GM04503 (cell line): ENCODE measurements at places on chromosomes 6 and 20.

DNA sequence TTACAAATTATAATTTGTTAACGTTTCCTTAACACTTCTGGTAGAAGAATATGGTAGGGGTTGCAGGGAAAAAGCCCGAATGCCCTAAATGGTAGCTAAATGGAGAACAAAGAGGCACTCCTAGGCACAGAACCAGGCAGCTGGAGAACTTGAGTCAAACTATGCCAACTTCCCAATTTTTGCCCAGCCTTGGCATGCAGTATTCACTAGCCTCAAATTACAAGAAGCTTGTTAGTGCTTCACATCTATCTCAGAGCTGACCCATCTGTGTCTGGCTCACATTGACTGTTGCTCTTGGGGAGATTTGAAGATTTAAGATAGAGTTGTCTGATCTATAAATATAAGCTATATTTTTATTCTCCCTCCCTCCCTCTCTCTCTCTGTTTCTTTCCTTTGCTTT lies 19.4 kb upstream of the LRFN2 start:
- DNase-seq: no peak

DNA sequence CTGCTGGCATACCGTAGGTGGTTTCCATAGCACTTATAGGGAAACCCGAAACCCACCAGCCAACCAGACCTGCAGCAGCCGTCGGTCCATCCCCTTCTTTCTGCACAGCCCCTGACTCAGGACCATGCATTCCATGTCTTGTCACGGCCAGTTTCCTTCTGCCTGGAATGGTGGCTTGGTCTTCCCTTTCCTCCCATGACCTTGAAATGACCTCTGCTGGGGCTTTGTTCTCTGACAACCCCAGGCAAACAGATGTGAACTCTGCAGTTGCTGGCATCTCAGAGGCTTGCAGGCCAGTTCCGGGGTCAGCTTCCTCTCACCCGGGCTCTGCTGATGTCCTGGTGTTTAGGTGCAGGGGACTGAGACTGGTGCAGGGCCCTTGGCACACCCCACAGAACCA lies 250.8 kb downstream of the SMOC2 start:
- no peak for DNase-seq

- DNase-seq: no peak
These were observed 206.2 kb downstream of the WDR27 start for GRCh38 chr6:169495601-169496000.

- no peak for DNase-seq
These were observed 15.9 kb upstream of the BNIP5 start for GRCh38 chr6:36352477-36353157.

GRCh38 chr20:4978050-4978918 lies 23.0 kb downstream of the SLC23A2 start:
- no peak for DNase-seq

GRCh38 chr6:158939255-158940159 lies 60.5 kb downstream of the RSPH3 start:
- DNase-seq: no peak

- DNase-seq: no peak
These were observed 3.2 kb upstream of the SOX4 start for GRCh38 chr6:21590346-21590745.

DNA sequence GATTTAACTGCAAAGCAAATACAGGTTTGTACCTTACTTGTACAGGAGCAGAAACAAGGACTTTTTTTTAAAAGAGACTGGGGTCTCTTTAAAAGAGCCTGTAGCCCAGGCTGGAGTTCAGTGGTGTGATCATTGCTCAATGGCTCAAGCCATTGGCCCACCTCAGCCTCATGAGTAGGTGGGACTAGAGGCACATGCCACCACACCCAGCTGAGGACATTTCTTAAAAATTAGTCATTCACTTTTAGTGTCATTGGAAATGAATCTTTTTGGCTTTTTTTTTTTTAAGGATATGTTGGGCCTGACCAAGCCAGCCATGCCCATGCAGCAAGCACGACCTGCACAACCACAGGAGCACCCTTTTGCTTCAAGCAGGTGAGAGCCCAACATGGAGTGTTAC lies 16.9 kb downstream of the SEC23B start:
- peak; percentile 36 for DNase-seq

- no peak for DNase-seq
These were observed 9.5 kb upstream of the NKX2-2 start for GRCh38 chr20:21523281-21523868.

DNA sequence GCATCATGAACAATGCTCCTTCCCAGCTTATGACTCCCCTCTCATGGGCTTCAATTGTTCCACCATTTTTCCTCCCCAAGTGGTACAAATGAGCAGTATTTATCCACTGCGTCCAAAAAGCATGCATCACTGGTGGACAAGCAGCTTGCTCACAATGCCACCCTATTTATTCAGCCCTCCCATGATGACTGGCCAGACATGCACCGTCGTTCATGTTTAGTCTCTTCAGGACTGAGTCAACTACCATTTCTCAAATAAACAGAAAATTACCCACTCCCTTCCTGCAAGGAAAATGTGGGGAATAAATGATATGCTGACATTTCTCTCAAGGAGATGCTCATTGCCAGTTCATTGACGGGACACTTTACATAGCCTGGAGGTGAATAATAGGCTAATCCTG lies 300.4 kb downstream of the C6orf118 start:
- no peak for DNase-seq

DNA sequence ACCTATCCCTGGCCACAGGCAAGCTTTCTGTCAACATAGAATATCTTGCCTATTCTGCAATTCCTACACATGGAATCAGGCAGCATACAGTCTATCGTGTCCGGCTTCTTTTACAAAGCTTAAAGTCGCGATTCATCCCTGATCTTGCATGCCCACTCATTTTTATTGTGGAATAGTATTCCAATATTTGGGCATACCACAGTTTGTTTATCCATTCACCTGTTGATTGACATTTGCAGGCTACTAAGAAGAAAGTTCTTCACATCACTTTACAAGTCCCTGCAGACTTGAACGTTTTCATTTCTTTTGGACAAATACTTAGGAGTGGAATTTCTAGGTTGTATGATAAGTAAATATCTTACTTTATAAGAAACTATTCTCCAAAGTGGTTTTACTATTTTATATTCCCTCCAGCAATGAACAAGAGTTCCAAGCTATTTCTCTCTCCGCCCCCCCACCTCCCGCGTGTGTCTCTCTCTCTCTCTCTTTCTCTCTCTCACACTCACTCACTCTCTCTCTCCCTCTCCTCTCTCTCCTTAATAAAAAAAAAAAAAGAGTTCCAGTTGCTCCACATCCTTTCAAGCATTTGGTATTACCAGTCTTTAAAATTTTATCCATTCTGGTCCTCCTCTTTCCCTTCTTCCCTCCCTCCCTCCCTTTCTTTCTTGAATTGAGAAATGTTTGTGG lies 1.1 kb upstream of the PLCB1 start:
- DNase-seq: no peak

DNA sequence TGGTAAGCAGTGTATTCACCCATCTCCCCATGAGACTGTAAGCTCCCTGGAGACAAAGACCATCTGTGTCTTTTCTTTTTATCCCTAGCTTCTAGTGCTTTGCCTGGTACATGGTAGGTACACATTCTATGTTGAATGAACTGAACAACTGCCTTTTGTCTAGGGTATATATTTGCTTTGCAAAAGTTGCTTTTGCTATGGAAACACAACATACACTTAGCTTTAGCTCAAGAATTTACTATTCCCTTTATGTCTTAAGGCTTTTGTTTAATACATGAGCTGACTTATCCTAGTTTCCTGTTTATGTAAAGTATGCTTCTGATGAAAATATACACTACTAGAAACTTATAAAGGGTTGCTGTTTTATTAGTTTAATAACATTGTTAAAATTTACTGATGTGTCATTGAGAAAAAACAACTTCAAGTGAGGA lies 198.2 kb downstream of the PRL start:
- DNase-seq: no peak

DNA sequence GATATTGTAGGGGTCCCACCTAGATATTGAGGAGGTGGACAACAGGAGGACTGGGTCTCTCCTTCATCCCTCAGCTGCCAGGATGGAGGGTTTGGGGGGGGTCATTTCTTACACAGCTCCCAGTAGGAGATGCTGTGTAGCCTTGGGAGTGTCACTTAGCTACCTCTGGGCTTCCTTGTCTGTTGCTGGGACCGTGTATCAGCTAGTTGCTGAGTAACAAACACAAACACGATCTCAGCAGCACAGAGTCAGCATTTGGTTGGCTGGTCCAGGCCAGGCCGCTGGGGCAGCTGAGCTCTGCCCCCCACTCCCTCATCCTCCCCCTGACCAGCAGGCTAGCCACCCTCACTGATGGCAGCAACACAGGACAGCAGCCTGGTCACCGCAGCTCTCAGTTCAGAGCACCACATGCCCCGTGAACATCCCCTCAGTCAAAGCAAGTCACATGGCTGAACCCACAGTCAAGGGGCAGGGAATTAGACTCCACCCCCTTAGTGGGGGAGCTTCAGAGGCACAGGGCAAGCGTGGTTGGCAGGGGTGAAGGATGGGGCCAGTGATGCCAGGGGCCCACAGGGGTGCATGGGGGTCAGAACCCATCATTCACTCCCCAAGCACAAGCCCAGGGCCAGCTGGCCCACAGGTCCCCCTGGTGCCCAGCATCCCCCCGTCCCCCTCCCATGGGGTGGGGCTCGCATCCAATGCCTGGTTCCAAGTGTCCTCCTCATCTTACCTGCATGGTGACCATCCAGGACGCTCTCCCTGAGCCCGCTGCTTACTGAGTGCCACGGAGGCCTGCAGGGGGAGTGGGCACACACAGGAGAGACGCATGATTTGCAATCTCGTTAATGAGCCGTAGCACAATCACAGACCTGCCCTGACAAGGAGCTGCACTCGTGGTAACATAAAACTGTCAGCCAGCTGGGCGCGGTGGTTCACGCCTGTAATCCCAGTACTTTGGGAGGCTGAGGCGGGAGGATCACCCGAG lies 112.4 kb downstream of the TAF4 start:
- DNase-seq: no peak

- DNase-seq: peak; percentile 73
These were observed 76.4 kb downstream of the EYA2 start for GRCh38 chr20:46970937-46971630.

- no peak for DNase-seq
These were observed 48.7 kb upstream of the RPS6KA2 start for GRCh38 chr6:166675736-166676135.

DNA sequence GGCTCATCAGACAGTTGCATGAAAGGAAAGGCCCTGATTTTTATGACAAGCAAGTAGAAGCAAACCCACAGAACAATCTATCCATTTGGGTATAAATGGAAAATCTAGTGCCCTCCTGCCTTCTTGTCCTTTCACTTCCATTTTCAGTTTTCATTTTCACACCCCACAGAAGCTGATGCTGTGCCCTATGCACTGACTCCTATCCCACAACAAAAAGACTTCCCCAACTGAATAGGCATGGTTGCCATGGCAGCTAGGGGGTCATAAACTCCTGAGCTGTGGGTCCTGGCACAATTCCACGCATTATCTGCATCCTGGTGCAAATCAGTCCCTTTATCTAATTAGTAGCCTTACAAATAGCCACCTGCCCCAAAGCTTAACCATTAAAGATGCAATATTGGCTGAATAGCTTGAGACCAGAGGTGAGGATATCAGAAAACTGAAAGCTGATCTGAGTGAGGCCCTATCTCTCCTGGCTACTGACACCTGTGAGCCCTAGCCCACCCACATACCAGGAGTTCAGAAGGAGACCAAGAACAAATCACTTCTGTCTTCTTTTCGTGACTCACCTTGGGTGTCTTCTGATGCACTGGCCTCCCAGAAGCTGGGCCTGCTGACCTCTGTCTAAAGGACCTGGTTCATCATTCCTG lies 34.9 kb upstream of the HEY2 start:
- DNase-seq: no peak

DNA sequence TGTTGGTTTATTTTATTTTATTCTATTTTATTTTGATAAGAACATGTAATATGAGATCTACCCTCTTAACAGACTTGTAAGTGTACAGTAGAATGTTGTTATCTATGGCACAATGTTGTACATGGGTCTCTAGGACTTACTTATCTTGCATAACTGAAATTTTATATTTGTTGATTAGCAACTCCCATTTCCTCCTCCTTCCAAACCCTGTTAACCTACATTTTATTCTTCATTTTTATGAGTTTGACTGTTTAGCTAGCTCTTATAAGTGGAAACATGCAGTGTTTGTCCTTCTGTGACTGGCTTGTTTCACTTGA lies 37.9 kb upstream of the BCAS1 start:
- DNase-seq: no peak

DNA sequence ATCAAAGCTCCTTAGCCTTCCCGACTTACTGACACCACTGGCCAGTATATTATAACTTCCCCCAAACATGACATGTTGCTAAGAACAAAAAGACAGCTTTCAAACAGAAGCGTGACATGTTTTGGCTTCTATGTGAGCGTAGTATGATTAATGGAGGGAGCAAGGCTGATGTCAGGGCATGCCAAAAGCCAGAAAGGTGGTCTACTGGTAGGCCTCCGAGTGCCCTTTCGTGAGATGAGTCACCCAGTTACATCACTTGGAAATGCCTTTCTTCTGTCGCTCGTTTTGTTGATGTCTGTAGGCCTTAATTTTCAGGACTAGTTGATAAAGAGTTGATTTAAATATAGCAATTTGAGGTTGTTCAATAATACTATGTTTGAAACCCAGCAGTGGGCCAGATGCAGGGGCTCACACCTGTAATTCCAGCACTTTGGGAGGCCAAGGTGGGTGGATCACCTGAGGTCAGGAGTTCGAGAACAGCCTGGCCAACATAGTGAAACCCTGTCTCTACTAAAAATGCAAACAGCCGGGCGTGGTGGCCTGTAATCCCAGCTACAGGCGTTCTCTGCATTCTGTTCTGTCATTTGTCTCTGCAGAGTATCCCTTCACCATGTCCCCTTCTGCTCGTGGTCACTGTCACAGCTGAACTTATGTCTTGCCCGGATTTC lies 53.3 kb downstream of the CNKSR3 start:
- no peak for DNase-seq

GRCh38 chr6:140602431-140603248 lies 1228.2 kb upstream of the CITED2 start:
- peak; percentile 30 for DNase-seq

DNA sequence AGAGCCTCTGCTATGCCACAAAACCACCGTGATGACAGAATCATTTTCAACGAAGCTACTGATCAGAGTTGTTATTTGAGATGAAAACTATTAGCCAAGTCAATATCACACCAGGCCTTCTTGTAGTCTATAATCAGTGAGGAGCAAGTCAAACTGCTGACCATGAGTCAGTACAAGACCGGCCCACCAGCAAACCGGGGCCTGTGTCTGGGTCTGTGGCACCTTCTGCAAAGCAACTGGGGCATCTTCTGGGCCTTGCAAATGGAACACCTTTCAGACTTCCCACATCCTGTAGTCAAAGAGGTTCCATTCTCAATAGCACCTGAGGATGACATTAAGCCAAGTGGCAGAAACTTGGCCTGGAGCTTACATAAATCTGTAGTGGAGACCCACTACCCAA lies 38.5 kb downstream of the CPXM1 start:
- no peak for DNase-seq

DNA sequence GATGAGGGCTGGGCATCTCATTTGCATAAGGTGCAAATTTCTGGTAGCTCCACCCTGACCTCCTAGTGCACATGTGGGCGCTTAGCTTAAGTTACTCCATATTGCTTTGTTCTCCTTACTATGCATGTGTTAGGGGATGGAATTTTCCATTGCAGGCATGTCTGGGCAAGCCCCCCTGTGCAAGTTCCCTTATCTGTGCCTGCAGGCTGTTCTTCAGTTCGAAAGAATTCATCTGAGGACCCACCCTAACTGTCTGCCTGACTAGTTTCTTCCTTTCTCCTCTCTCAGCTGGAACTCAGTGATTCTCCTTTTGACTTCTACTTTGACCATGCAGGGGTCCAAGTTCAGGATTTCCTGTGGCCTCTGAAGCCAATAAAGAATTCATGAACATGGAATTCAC lies 30.2 kb downstream of the CCDC170 start:
- DNase-seq: no peak

GRCh38 chr6:120355822-120356221 lies 978.5 kb downstream of the TBC1D32 start:
- no peak for DNase-seq
